ENCODE measurements at places on chromosomes 7 and 10. TPM values are rescaled to one million over a fixed set of nuclear protein-coding genes. Genes with fewer than 3 reads are reported as not detected.

- no peaks in the 10 kb centered on the region for H3K27me3 ChIP-seq
- peaks cover 6% of the 10 kb centered on the region for H3K4me1 ChIP-seq
- H3K36me3 ChIP-seq, result no peaks in the 10 kb centered on the region
- no peak overlapping the region for H3K27ac ChIP-seq
- no peak overlapping the region for H3K4me3 ChIP-seq
Observed at GRCh38 chr7:121081327-121081936, 92.9 kb downstream of the CPED1 start.

DNA sequence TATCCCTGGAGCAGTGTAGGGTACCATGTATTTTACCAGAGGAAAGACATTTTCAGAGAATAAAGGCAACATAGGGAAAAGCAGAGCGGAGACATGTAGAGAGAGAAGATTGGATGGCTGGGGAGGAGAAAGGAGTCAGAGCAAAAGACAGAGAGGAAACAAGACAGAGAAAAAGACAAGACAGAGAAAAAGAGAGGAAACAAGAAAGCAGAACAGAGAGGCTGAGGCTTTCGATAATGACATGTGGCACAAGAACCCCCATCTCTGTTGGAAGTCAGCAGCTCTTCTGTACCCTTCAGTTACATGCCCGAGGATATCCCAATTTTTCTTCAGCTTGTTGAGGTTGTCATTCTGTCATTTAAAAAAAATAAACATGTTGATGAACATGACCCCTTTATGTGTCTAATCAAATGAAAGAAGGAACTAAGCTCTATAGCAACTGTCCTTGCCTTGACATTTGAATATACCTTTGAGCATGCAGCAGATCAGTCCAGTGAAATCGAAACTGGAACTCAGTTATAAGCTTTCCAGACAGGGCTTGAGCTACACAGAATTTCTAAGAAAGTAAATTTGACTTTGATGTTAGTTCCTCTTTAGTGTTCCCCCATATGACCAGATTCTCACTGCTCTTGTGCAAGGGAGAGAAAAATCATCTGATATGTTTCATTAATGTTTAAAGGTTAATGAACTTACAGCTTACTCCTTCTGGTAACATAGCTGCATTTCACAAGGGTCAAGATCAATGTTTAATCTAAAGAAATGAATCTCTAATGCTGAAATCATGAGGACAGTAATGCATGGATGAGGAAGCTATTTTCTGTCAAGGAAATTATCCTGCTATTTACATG is 75.1 kb upstream of the SP4 start:
- no peak overlapping the region for H3K27ac ChIP-seq
- no peaks in the 10 kb centered on the region for H3K4me1 ChIP-seq
- H3K4me3 ChIP-seq, result no peak overlapping the region

- DNase-seq, result no peak
- no peaks in the 10 kb centered on the region for H3K36me3 ChIP-seq
- H3K27me3 ChIP-seq, result no peaks in the 10 kb centered on the region
- no peak overlapping the region for H3K4me3 ChIP-seq
- H3K4me1 ChIP-seq, result no peaks in the 10 kb centered on the region
- no peak overlapping the region for H3K27ac ChIP-seq
Observed at GRCh38 chr10:82515256-82515655, 640.3 kb downstream of the NRG3 start.

The EEPD1 gene
- total RNA-seq, result 63.9 TPM

The RAB19 gene
- total RNA-seq, result not detected

The CASP7 gene
- total RNA-seq, result not detected

DNA sequence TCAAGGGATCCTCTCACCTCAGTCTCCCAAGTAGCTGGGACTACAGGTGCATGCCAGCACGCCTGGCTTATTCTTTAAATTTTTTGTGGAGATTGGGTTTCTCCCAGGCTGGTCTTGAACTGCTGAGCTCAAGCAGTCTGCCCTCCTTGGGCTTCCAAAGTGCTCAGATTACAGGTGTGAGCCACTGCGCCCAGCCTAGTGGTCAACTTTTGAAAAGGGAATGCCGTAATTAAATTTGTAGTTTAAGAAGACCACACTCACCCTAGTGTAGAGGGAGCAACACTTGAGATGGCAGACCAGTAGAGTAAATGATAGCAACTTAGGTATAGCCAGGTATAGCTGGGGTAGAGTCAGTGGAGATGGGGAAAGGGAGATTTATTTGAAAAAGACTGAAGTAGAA is 17.6 kb downstream of the ZRANB1 start:
- no peak overlapping the region for H3K27ac ChIP-seq
- H3K36me3 ChIP-seq, result no peaks in the 10 kb centered on the region
- H3K27me3 ChIP-seq, result peaks cover 2% of the 10 kb centered on the region
- DNase-seq, result no peak
- H3K4me1 ChIP-seq, result peaks cover 3% of the 10 kb centered on the region
- no peak overlapping the region for H3K4me3 ChIP-seq

The SRRM3 gene
- total RNA-seq, result 154 TPM

The MYH16 gene
- not detected for total RNA-seq

GRCh38 chr10:121553511-121554264 is 44.6 kb downstream of the FGFR2 start:
- H3K4me3 ChIP-seq, result no peak overlapping the region
- H3K27ac ChIP-seq, result no peak overlapping the region
- peaks cover 15% of the 10 kb centered on the region for H3K36me3 ChIP-seq
- DNase-seq, result no peak

GRCh38 chr10:124366825-124367224 is 51.9 kb downstream of the OAT start:
- no peaks in the 10 kb centered on the region for H3K4me1 ChIP-seq
- peaks cover 5% of the 10 kb centered on the region for H3K27me3 ChIP-seq
- H3K27ac ChIP-seq, result no peak overlapping the region
- no peak overlapping the region for H3K4me3 ChIP-seq
- H3K36me3 ChIP-seq, result peaks cover 6% of the 10 kb centered on the region
- DNase-seq, result no peak

GRCh38 chr7:154886591-154886990 is 116.3 kb downstream of the PAXIP1 start:
- no peak for DNase-seq
- H3K27me3 ChIP-seq, result peaks cover 4% of the 10 kb centered on the region
- H3K4me1 ChIP-seq, result no peaks in the 10 kb centered on the region

The TMEM229A gene
- total RNA-seq, result not detected

The GRB10 gene
- total RNA-seq, result 182 TPM

GRCh38 chr10:111410740-111411139 is 333.9 kb downstream of the ADRA2A start:
- no peak overlapping the region for H3K4me3 ChIP-seq
- no peaks in the 10 kb centered on the region for H3K27me3 ChIP-seq
- no peaks in the 10 kb centered on the region for H3K4me1 ChIP-seq
- no peak for DNase-seq
- no peak overlapping the region for H3K27ac ChIP-seq

DNA sequence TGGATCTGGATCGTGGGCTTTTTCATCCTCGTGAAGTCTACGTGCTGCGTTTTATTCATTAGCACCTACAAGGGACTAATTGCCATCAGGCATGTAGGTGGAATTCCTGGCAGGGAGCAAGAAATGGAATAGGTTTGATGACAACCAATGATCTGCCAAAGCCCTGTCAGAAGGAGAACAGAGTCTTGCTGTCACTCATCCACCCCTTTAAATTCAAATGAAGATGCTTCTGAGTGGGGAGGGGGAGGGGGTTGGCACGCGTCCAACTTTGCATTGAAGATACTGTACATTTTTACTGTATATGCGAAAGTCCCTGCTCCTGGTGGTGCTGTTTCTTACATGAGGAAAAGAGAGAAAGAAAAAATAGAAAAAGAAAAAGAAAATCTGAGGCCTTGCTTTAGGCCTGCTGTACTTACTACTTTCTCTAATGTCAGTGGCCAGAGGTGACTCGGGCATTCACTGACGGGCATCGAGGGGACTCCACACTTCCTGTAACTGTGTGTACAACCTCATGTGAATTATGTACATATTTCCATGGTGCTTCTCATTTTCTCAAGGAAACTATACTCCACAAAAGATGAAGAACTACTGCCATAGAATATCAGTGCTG is 569.1 kb downstream of the INHBA start:
- DNase-seq, result no peak
- H3K27me3 ChIP-seq, result peaks cover 5% of the 10 kb centered on the region
- no peak overlapping the region for H3K27ac ChIP-seq
- peaks cover 30% of the 10 kb centered on the region for H3K4me1 ChIP-seq
- no peak overlapping the region for H3K4me3 ChIP-seq

GRCh38 chr10:106795619-106796018 is 368.9 kb downstream of the SORCS1 start:
- no peaks in the 10 kb centered on the region for H3K27me3 ChIP-seq
- peaks cover 14% of the 10 kb centered on the region for H3K4me1 ChIP-seq
- no peaks in the 10 kb centered on the region for H3K36me3 ChIP-seq
- no peak overlapping the region for H3K27ac ChIP-seq

The CEP41 gene
- 34.7 TPM for total RNA-seq

DNA sequence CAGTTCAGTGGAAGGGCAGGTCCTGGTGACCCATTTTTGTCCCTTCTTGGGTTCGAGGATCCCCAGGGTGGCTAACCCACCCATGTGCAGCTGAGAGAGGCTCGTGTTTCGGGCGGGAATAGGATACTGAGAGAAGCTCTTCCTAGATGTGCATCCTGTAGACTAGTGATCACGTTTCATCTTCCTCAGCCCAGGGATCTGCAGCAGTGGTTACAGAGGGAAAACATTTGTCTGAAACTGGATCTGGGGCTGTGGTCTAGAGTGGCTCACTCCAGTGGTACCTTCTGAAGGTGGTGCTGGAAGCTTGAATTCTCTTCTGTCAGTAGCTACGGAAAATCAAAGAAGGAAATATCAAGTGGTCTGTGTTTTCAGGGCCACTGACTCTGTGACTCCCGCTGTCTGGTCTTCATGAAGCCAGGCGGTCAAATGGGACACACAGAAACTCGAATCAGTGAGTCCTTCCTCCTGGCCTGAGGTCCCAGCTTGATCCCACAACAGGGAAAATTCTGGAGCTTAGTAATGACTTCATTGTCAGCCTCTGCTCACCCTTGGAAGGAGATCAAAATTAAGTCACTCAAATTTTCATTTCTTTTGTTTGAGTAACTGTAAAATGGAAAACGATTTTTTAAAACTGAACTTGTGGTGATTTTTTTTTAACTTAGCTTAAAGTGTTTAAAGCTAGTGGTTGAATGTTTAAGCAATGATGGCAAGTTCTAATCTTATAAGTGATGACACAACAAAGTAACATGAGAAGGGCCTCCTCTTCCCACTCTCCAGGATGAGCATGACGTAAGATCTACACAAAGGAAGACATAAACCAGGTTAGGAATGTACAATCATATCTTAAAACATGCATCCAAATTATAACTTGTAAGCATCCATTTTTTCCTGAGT is 469.3 kb upstream of the KLF6 start:
- no peaks in the 10 kb centered on the region for H3K36me3 ChIP-seq
- no peaks in the 10 kb centered on the region for H3K4me1 ChIP-seq
- no peak for DNase-seq

- peaks cover 5% of the 10 kb centered on the region for H3K36me3 ChIP-seq
- no peak overlapping the region for H3K27ac ChIP-seq
- no peak for DNase-seq
- peaks cover 8% of the 10 kb centered on the region for H3K4me1 ChIP-seq
Observed at GRCh38 chr7:69208276-69208675, 390.0 kb upstream of the AUTS2 start.

GRCh38 chr7:92955081-92955480 is 118.7 kb upstream of the CDK6 start:
- H3K27ac ChIP-seq, result no peak overlapping the region
- no peak for DNase-seq
- H3K27me3 ChIP-seq, result peaks cover 3% of the 10 kb centered on the region
- H3K4me1 ChIP-seq, result no peaks in the 10 kb centered on the region
- H3K4me3 ChIP-seq, result no peak overlapping the region
